ENCODE measurements at places on chromosomes 6 and 20. TPM values are rescaled to one million over a fixed set of nuclear protein-coding genes. Genes with fewer than 3 reads are reported as not detected.

The ORC3 gene
- 38.6 TPM for total RNA-seq

GRCh38 chr20:58603721-58604120 is 47.4 kb upstream of the STX16 start:
- H3K36me3 ChIP-seq: no peaks in the 10 kb centered on the region
- no peak overlapping the region for H3K4me3 ChIP-seq
- H3K4me1 ChIP-seq: no peaks in the 10 kb centered on the region
- no peak for DNase-seq
- H3K27me3 ChIP-seq: peaks cover 2% of the 10 kb centered on the region

DNA sequence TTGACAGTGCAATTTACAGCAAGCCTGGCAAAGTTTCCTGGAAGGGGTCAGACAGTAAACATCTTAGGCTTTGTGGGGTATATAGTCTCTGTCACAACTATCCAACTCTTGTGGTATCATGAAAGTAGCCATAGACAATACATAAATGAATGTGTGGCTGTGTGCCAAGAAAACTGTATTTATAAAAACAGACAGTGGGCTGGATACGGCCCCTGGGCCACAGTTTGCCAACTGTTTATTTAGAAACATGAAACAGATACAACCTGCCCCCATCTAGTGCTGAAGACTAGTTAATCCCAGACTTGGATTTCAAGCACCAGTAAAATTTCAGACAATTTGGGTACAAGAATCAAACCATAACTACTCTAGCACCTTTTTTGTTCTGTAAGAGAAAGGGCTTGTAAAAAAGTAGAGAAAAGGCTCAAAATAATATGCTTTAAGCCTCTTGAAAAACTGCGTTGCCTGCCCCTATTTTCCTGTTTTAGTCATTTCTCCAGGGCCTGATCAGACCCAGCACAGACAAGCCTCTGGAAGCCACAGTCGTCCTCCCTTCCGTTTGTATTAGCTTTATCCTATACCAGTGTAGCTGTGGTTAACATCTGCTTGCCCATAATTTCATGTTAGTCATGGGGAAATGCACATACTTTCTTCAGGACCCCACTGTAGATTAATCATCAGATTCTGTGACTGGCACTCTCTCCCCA is 30.8 kb downstream of the JAG1 start:
- H3K36me3 ChIP-seq: no peaks in the 10 kb centered on the region
- peaks cover 5% of the 10 kb centered on the region for H3K4me1 ChIP-seq
- no peak overlapping the region for H3K27ac ChIP-seq
- no peak for DNase-seq
- H3K4me3 ChIP-seq: no peak overlapping the region

The PSORS1C2 gene
- not detected for total RNA-seq

The MYBL2 gene
- total RNA-seq: 108 TPM

GRCh38 chr6:47366335-47366890 is 56.7 kb upstream of the TNFRSF21 start:
- no peaks in the 10 kb centered on the region for H3K4me1 ChIP-seq
- H3K36me3 ChIP-seq: no peaks in the 10 kb centered on the region
- no peak overlapping the region for H3K4me3 ChIP-seq
- DNase-seq: no peak

DNA sequence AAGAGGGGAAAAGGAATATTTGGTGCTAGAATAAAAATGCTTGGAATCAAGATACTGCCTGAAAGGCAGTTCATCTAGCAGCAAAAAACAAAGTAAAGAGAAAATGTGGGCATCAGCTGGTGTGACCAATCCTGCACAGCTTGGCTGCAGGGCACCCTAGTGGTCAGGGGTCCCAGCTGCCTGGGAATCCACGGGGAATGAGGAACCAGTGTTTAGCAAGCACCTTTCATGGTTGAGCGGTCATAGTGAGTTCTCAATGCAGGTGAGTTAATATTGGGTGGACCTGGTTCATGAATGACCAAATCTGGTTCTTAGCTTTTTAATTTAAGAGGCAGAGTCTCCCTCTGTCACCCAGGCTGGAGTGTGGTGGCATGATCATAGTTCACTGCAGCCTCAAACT is 53.3 kb downstream of the CAP2 start:
- no peaks in the 10 kb centered on the region for H3K27me3 ChIP-seq
- no peaks in the 10 kb centered on the region for H3K36me3 ChIP-seq
- H3K4me1 ChIP-seq: no peaks in the 10 kb centered on the region
- DNase-seq: no peak

GRCh38 chr6:46876126-46876525 is 45.6 kb downstream of the ADGRF5 start:
- no peak overlapping the region for H3K27ac ChIP-seq
- H3K4me1 ChIP-seq: no peaks in the 10 kb centered on the region
- H3K36me3 ChIP-seq: no peaks in the 10 kb centered on the region

- no peak overlapping the region for H3K4me3 ChIP-seq
- H3K27me3 ChIP-seq: no peaks in the 10 kb centered on the region
- H3K36me3 ChIP-seq: peaks cover 7% of the 10 kb centered on the region
Observed at GRCh38 chr6:133957780-133958242, 4.8 kb downstream of the TBPL1 start.

DNA sequence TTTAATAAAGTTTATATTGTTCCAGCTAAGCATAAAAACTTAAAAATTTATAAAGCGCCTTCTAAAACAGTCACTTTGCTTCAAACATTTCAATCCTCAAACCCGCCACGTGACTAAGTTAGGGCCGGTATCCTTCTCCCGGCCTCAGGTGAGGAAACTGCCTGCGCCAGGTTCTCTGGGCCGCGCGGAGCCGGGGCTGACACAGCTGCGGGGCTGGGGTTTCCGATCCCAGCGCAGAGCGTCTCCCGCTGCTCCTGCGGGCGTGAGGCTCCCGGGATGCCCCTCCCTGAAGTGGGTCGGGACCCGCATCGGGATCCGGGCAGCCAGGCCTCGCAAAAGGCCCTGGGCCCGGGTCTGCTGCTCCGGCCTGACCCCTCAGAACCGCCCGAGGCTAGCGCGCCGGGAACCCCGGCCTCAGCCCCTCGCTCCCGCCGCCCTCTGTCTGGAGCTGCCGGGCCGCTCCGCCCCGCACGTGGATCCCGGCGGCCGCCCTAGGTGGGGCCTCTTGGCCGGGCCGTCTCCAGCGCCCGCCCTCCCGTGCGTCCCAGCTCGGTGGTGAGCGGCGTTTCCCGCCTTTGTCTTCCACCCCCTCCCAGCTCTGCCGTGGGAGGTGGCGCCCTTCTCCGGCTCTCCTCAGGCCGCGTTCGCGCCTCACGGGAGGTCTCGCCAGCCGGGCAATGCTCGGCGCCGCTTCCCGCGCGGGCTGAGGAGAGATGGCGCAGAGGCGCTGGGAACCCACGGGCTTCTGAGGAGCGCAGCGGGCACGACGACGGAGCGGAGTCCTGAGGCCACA is 267.9 kb downstream of the DLL1 start:
- no peaks in the 10 kb centered on the region for H3K4me1 ChIP-seq
- H3K27ac ChIP-seq: no peak overlapping the region
- H3K36me3 ChIP-seq: no peaks in the 10 kb centered on the region
- peaks cover 11% of the 10 kb centered on the region for H3K27me3 ChIP-seq

The BPIFB4 gene
- total RNA-seq: not detected

GRCh38 chr20:57399587-57400155 is 8.5 kb downstream of the RBM38 start:
- DNase-seq: peak; percentile 82
- peaks cover 60% of the 10 kb centered on the region for H3K4me1 ChIP-seq
- peak overlapping the region; percentile 86 for H3K4me3 ChIP-seq
- H3K27ac ChIP-seq: peak overlapping the region; percentile 95
- peaks cover 71% of the 10 kb centered on the region for H3K36me3 ChIP-seq

The RIPOR3 gene
- not detected for total RNA-seq

DNA sequence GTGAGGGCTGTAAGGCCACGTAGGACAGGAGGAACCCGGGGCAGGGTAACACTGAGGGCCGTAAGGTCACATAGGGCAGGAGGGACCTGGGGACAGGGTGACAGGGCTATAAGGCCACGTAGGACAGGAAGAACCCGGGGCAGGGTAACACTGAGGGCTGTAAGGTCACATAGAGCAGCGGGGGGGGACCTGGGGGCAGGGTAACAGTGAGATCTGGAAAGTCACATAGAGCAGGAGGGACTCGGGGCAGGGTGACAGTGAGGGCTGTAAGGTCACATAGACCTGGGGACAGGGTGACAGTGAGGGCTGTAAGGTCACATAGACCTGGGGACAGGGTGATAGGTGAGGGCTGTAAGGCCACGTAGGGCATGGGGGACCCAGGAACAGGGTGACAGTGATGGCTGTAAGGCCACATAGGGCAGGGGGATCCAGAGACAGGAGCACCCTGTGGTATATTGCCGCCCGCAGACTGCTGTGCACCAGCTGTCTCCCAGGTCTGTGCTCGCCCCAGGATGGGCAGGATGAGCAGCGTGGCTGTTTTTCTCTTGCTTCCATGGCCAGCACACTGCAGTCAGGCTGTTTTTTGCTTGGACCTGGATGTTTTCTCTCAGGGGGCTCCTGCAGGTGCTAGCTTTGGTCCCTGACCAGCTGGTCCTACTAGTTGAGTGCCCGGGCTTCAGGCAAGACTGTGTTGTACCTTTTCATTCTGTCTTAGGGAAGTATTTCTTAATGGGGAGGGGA is 55.7 kb downstream of the SYTL3 start:
- no peak overlapping the region for H3K27ac ChIP-seq
- no peak overlapping the region for H3K4me3 ChIP-seq
- no peaks in the 10 kb centered on the region for H3K27me3 ChIP-seq
- DNase-seq: no peak

The LHFPL5 gene
- not detected for total RNA-seq
